GM20000 (cell line): ENCODE measurements at places on chromosomes 7 and 10.

- no peak for DNase-seq
These were observed 11.5 kb upstream of the SVOPL start for GRCh38 chr7:138712652-138713051.

GRCh38 chr7:101402835-101403234 is 40.2 kb downstream of the COL26A1 start:
- no peak for DNase-seq

GRCh38 chr7:55194522-55194921 is 170.6 kb upstream of the LANCL2 start:
- DNase-seq = no peak

DNA sequence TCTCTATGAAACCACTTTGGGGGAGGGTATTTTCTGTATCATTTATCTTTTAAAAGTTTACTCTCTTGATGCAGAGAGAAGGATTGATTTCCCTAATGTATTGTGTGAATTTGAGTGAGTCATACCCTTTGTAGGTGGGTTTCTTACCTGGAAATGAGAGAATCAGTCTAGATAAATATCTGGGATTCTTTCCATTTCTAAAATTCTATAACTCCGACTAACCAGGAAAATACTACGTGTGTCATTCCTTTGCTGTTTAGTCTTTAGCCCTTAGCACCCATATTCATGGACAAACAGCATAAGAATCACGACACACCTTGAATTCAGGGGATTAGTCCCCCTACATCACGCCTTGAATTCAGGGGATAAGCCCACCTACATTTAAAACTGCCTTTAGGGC is 139.1 kb downstream of the GATA3 start:
- no peak for DNase-seq

DNA sequence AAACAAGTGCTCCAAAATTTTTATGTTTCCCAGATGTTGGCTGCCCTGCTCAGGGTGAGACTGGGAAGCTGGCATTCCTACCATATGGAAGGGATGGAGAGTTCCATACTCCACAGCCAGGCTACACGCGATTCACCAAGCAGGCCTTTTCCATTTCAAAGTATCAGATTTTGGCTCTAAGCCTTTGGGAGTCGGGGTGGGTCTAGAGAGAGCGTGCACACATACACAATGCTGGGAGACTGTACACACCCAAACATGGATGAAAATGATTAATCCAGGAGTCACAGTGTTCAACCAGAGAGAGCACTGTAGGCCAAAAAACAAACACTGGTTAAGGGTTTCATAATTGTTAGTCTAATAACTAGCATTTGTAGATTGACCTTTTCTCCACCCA is 295.0 kb downstream of the BICC1 start:
- DNase-seq = no peak

GRCh38 chr10:104608091-104608828 is 32.8 kb upstream of the SORCS3 start:
- no peak for DNase-seq

DNA sequence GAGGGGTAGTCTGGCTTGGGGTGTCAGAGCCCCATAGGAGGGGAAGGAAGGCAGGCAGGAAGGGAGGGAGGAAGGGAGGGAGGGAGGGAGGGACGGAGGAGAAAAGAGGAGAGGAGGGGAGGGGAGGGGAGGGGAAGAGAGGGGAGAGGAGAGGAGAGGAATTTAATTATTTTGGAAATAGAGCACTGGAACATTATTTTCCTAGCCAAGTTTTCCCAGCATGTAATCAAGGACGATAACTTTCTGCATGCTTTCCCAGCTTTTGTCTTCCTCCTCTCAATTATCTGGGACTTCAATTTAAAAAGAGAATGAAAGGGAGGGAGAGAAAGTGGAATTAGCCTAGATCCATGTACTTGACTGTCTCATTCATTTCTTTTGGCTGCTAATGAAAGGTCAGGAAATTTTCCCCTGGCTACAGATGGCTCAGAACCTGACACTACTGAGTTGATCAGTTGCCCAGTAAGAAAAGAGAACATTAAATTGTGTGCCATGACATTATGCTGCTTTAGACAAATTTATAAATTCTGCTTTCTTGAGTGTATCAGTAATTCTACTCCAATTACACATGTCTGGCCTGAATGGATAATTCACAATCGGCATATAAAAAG is 148.8 kb downstream of the LRRC4 start:
- no peak for DNase-seq

DNA sequence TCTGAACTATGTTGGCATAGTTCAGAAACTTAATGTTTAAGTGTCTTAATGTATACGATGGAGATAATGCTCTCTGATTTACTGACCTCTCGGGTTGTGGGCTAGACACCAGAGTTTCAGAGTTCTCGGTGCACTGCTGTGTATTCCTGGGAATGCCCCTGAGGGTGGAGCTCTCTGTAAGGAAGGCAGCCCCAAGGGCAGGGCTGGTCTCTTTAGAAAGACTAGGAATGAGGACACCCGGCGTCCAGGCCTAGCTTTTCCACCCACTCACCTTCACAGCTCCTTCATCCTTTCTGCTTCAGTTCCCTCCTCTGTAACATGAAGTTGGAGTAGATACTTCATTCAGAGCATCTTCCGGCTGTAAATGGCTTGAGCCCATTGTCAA is 536.6 kb upstream of the GALNT17 start:
- DNase-seq = no peak

DNA sequence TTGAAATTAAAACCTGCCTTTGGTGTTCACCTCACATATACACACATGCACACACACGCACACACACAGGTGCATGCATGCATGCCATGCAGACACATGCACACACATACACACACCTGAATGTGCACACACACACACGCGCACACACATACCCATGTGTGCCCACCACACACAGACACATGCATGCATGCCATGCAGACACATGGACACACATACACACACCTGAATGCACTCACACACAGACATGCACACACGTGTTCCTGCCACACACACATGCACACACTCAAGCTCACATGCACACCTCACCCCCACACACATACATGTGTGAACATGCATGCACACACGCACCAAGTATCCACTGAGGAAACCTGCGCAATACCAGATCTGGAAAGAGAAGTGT is 136.4 kb downstream of the KLF6 start:
- DNase-seq = no peak

- no peak for DNase-seq
These were observed 614.4 kb downstream of the SDK1 start for GRCh38 chr7:3915337-3915878.

DNA sequence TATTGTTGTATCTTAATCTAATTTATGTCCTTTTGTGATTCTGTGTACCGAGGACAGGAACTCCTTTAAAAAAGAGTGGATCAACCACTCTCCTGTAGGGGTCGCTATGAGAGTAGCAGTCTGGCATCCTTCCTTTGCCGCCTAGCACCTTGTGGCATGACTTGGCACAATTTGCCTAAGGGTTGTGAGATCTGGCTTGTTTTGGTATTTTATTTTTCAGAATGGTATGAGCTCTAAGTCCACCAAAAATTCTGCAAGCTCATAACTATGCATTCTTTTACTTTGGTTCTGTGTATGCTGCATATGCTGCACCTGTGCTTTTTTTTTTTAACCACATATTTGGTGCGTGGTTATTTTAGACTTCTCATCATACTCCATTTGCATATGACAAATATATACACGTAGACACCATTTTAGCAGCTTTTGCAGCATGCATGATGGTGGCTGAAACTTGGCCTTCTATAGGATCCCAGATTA is 112.8 kb downstream of the CDK14 start:
- DNase-seq = peak; percentile 43
